NCI-H2081 treated with DMSO at 0.1 percent for 48 hours (cell line): ENCODE measurements at places on chromosomes 16 and 17.

DNA sequence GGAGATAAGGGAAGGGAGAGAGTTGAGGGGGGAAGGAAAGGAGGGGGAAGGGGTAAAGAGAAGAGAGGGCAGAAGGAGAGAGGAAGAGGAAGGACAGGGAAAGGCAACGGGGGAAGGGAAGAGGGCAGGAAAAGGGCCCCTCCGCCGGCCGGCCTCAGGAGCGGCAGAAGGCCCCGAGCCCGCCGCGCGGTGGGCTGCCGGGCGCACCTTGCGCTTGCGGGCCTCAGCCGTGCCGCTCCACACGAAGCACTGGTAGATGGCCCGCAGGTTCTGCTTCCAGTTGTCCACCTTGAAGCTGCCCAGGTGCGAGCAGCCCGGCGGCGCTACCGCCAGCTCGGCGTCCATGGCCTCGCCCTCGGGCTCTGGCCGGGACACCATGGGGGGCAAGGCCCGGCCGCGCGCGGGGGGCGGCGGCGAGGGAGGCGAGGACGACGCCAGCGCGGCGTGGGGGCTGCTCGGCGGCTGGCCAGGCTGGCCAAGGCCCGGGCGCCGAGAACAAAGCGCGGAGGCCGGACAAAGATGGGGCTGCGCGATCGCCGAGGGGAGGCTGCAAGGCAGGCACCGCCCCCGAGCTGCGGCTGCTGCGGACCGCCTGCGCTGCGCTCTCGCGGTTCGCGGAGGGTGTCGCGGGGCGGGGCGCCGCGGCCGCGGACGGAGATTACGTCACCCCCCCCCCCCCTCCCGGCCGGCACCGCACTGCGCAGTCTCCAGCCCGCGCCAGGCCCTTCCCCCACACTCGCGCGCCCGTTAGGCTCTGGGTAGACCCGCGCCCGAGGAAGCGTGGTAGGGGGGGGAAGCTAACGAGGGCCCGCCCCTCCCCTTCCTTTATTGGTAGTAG lies at the start of gene USP22:
USP22 (minus strand) TSS at position 554 of the 838 bp plus-strand sequence; CDS start at position 378, 176 bp downstream.
- DNase-seq = no peak

GRCh38 chr17:42720996-42721583 lies 23.8 kb downstream of the EZH1 start:
- DNase-seq = peak; percentile 63

DNA sequence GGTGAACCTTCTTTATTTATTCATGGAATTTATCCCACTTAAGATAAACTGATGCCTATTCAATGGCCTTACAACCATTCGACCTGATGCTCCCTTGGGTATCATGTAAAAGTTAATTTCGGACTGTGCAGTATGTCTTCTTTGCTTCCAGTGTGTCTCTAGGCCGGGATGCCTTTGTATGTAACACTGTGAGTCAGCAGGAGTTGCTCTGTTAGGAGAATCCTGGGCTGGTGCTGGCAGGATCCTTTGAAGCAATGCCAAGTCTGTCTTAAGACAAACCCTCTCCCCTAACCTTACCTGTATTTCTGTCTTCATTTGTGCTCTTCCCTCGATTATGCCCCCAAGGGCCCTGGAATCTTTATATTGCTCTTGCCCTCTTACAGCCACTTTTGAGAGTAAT lies 37.9 kb upstream of the ABCA8 start:
- DNase-seq = no peak

GRCh38 chr17:82848022-82848592 lies 8.3 kb upstream of the ZNF750 start:
- no peak for DNase-seq

GRCh38 chr16:48373258-48374029 lies 11.8 kb downstream of the SIAH1 start:
- no peak for DNase-seq

DNA sequence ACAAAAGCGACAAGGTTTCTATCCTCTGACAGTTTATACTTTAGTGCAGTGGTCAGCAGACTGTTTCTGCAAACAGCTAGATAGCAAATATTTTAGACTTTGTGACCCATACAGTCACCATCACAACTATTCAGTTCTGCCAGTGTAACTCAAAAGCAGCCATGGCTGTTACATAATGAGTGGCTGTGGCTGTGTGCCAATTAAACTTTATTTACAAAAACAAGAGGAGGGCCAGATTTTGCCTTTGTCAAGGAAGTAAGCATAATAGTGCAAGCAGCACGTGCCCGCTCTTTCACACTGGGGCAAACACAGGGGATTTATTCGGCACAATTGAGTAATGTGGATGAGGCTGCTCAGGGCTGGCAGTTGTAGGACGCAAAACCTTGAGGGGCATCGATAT lies 551.5 kb downstream of the MAF start:
- DNase-seq = no peak

GRCh38 chr17:82836823-82837357 lies 2.9 kb downstream of the ZNF750 start:
- no peak for DNase-seq

DNA sequence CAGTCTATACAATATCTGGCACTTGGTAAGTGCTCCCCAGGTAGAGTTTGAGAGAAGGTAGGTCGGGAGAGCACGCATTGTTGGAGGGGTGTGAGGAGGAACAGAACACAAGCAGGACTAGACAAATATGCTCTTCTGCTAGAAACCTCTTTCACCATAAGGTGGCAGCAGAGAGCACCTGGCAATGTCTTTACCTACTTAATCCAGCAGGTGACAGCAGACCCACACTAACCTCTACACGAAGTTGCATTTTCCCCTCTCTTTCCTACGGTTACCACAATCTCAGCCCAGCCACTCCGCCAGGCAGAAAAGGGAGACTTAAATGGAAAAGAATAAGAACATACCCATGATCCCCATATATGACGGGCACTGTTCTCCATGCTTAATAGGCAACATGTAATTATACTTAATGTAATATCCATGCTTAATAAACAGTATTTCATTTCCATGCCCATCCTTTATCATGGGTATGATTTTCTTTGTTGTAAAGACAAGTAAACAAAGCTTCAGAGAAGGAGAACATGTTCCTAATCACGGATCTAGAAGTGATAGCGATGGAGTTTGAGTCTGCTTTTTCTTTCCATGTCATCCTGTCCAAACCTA lies 55.1 kb upstream of the CCL2 start:
- peak; percentile 14 for DNase-seq

- DNase-seq = no peak
Observed at GRCh38 chr16:1140582-1141162, 12.2 kb upstream of the CACNA1H start.

GRCh38 chr16:68479271-68479670 lies 31.0 kb upstream of the SMPD3 start:
- no peak for DNase-seq
